H1 (cell line): ENCODE measurements at places on chromosomes 2 and 18.

DNA sequence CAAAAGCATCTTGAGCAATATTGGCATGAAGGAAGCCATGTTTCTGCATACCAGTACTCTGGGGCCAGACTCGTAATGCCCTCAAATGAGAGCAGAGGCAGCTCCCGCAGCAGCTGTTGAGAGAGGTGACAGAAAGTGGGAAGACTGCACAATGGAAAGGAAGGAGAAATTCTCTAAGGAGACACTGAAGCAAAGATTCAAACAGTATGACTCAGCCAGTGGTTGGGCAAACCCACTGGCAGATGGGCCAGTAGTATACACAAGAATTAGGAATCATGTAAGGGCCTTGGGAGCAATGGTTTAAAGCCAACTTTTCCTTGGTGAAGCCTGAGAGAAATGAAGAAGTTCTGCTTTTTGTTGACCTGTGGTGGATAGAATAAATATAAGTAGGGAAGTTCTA is 2092.7 kb upstream of the PIK3C3 start:
- no peak for DNase-seq

- DNase-seq, result no peak
Observed at GRCh38 chr2:37679072-37679695, 7.7 kb upstream of the CDC42EP3 start.

DNA sequence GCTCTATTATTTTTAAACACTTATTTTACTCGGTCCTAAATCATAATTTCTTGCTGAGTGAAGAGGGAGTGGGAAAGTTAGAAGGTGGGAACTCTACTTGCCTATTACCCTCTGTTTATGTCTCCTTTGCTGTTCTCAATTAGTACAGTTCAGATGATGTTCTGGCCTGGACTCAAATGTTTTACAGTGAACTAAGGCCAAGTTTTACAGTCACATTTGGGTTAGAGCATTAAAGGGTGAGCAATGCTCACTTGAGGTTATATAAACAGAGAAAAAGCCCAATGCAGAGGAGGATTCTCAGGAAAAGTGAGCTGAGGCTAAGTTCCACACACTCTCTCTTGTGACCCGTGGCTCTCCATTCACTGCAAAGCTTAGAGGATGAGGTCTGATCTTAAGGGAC is 52.4 kb downstream of the ITSN2 start:
- no peak for DNase-seq

DNA sequence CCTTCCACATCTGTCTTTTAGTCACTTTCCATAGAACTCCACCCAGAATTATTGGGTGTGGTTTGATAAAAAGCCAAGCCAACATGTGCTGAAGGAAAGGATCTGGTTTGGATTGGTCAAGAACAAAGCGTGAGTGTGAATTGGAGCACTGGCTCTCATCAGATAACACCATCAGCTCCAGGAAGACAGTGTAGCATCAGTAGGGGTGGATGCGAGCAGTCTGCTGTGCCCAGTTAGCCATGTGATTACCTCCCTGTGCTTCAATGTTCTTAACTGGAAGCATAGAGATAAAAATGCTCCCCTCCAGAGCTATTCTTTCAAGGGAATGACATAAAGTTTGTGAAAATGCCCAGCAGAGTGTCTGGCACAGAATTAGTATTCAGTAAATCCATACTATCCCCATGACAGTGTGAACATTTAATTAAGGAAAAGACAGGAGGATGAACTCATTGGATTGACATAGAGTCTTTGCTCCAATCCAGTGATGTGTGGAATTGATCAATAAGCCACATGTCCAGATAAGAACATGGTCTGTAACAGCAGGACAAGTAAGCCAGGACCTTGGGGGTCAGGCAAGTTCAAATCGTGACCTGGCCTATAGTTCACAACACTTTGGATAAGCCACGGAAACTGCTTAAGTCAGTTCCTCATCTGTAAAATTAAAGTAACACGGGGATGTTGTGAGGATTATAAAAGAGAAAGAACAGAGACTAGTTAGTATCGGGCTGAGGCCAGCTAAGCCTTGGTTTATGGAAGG is 68.0 kb downstream of the FAM124B start:
- DNase-seq, result no peak

DNA sequence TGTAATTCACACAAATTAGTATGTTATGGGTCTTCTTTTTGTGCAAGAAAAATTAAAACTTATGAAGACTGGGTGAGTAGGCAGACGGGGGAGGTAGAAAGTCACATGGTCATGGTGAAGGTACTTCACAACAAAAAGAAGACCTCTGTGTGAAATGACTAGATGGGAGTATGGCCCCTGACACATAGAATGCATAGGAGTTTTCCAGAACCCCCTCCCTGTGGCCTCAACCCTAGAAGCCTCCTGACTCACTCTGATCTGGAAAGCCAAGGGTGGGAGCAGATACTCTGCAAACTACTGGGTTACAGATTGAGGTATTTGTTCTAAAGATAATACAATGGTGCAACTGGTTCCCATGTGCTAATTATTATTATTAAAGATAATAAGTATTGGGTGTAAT is 23.2 kb downstream of the SATB2 start:
- no peak for DNase-seq

- no peak for DNase-seq
Observed at GRCh38 chr2:205730191-205730590, 47.9 kb downstream of the NRP2 start.

DNA sequence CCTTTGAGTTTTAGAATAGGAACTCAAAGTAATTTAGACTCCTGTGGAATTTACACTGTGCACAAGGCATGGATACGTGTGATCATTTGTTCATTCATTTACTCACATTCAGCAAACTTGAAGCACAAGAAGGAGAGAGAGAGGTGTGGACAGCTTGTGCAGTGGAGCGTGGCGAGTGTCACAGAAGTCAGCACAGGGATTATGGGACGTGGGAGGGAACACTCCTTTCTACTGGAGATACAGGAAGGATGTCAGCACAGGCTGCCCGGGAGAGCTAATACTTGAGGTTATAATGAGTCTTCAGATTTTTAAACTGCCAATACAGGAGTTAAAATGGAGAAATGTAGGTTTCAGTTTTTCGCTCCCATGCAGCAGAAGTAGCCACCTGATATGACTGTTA is 7.0 kb downstream of the FAM228A start:
- DNase-seq, result no peak

- DNase-seq, result no peak
Observed at GRCh38 chr18:10318691-10318970, 135.8 kb upstream of the APCDD1 start.

- no peak for DNase-seq
Observed at GRCh38 chr18:75405351-75405750, 22.2 kb downstream of the SMIM21 start.

DNA sequence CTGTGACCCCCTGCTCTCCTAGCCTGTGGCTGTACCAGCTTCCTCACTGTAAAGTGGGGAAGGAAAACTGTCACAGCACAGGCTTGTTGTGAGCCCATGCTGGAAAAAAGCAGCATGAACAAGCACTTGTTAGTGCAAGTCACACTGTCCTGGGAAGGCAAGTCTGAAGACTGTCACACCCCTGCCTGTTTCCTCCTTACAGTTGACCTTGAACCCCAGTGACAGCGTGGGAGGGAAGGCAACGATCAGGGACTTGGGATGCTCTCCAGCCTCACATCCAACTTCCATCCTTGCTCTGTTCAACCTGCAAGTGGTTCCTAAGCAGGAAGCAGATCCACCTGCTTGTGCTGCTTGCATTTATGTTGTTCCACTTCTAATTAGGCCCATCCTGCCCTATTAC is 311.3 kb upstream of the KLHL29 start:
- no peak for DNase-seq

GRCh38 chr2:117994729-117995128 is 19.1 kb downstream of the CCDC93 start:
- DNase-seq, result no peak

DNA sequence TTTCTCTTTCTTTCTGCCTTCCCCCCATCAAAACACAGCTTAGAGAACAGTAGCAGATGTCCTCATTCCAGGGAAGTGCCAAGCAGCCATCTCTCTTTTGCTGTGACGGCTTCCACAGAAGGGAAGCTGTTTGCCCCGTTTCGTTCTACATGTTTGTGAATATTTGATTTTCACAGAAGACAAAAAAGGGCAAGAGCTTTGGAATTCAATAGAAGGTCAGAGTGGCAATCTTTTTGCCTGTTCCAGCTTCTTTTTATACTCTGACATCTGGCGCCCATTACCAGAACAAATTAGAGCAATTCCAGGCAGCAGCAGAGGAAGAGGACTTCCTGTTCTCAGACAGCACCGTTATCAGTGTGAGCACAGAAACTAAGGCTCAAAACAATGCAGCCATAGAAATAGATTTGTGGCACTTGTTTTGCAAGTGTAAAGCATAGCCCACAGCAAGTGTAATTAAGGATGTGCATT is 79.0 kb upstream of the CDH19 start:
- no peak for DNase-seq

DNA sequence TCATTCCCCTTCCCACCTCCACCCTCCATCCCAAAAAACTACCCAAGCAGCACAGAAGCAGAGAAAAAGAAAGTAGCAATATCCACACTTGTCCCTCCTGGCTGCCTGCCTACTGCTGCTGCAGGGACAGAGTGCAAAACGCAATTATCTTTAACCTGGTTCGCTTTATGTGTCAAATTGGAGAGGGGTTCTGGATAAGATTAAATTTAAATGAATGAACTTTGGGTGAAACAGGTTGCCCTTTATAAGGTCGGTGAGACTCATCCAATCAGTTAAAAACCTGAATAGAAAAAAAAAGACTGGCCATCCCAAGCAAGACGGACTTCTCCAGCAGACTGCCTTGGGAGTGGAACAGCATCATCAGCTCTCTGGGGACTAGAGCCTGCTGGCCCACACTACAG is 62.6 kb downstream of the ANKRD44 start:
- no peak for DNase-seq

GRCh38 chr2:109183871-109184270 is 54.9 kb downstream of the SH3RF3 start:
- no peak for DNase-seq

- no peak for DNase-seq
Observed at GRCh38 chr2:62858231-62858832, 152.8 kb downstream of the EHBP1 start.

DNA sequence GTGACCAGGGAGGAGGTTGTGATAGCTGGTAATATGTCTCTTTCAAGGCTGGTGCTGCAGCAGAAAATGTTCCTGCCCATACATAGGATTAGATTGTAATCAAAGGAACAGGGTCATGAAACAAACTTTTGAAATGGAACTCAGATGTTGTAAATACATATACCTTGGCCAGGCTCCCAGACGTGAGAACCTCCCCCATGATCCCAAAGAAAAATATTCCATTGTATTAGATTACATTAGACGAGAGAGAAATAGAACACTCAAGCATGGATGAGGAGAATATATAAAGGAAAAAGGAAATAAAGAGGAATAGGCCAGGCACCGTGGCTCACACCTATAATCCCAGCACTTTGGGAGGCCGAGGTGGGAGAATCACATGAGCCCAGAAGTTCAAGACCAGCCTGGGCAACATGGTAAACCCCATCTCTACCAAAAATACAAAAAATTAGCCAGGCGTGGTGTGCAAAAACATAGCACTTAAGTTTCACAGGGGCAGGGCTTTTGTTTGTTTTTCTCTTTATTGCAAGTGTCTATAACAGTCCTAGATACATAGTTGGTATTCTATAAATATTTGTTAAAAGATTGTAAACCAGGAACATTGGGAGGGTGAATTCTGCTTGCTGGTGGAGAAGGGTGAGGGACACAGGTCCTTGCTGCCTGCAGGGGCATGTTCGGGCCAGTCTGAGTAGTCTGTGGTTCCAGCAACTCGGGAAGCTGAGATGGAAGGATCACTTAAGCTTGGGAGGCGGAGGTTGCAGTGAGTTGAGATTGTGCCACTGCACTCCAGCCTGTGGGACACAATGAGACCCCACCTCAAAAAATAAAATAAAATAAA is 52.8 kb downstream of the RPL37A start:
- DNase-seq, result no peak

- DNase-seq, result no peak
Observed at GRCh38 chr18:30992231-30992630, 50.3 kb downstream of the DSC3 start.

GRCh38 chr2:207154556-207155510 is 10.9 kb downstream of the KLF7 start:
- DNase-seq, result no peak

- DNase-seq, result no peak
Observed at GRCh38 chr2:173373290-173373689, 18.6 kb downstream of the CDCA7 start.

- no peak for DNase-seq
Observed at GRCh38 chr2:191946471-191947182, 99.7 kb upstream of the CAVIN2 start.

DNA sequence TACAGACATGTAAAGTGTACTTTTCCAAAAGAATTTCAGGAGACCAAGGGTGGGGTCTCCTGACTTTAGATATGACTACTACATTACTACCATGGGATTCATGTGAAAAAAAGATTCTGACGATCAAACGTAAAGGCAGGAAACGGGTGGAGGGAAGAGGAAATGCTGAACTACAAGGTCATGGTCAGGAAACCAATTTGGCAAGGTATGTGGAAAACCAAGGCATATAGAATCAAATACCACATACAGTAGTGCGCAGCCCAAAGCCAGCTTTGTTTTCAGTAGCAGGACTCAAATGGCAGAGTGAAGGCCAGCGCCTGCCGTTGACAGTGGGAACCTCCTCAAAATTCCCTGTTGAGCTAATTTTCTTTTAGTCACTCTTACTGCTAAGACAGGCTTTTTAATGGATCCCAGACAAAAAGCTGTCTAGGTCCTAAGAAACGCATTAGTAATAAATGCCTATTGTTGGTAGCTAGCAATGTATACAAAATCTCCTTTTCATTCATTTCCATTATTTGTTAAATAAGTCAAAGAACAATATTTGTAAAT is 57.6 kb upstream of the SERTAD2 start:
- DNase-seq, result no peak

DNA sequence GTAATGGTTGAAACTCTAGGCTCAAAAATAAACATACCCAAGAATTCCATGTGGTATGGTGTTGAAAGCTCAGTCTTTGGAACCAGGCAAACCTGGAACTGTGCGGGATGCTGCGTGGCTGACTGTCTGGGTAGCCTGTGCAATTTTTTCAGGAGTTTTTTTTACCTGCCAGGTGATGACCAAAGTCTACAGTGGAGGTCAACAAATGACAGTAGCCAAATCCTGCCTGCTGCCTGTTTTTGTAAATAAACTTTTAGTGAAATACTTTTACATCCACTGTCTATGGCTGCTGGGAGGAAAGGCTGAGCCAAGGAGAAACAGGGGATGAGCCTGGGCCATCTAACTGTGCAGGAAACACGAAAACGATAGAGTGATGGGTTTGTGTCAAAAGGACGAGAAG is 240.6 kb downstream of the PIEZO2 start:
- no peak for DNase-seq

GRCh38 chr2:53545604-53546003 is 222.0 kb upstream of the CHAC2 start:
- no peak for DNase-seq

GRCh38 chr2:88429929-88430328 is 22.6 kb downstream of the FOXI3 start:
- no peak for DNase-seq

GRCh38 chr2:38215522-38215921 is 139.6 kb upstream of the CYP1B1 start:
- DNase-seq, result no peak

DNA sequence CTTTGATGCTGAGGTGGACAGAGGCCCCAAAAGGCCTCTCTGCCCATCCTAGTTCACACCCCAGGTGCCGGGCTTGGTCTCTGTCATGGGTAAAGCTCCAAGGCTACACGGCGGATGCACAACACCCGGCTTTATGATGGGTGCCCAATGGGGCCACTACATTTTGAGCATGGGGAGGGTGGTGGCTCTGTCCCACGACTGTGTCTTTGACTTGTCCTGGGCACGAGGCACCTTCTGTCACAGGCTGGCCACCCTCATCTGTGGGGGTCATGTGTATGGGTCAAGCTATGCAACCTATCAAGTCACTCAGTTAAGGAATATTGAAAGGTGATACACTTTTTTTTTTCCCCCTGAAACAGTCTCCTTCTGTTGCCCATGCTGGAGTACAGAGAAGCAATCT is 63.7 kb downstream of the EDAR start:
- DNase-seq, result no peak
